ENCODE measurements at places on chromosomes 7 and 10.

DNA sequence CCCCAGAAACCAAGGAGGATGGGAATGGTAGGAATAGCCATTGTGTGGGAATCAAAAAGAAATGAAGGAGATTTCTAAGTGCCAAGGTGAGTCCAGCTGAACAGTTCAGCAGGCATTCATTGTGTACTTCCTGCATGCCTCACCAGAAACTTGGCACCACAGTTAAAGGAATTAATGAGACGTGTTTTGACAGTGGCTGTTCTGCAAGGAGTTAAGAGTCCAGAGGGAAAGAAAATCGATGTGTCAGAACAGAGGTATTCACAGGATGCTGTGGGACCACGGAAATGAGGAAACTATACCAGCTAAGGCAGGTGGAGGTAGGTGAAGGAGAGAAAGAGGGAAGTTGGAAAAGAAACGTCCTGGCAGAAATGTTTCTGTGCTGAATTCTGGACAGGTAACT lies 78.1 kb downstream of the PRKCQ start:
- no peak for DNase-seq

DNA sequence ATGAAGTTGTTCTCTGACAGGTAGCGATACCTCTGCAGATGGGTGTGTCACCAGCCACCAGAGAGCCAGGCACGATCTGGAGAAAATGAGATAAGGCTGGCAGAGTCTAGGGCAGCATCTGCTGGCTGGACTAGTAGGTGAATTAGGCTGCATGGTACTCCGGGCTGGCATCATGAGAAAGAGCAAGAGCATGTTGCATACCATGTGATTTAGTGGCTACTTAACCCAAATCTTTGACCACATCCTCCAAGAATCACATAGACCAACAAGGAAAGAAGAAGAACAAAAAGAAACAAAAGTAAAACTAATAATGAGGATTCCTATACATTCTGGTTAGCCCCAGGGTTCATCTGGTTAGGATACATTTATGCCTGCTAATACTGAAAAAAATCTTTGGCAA lies 23.4 kb upstream of the FAM170B start:
- no peak for DNase-seq

GRCh38 chr10:22958338-22958737 lies 30.5 kb downstream of the ARMC3 start:
- no peak for DNase-seq

DNA sequence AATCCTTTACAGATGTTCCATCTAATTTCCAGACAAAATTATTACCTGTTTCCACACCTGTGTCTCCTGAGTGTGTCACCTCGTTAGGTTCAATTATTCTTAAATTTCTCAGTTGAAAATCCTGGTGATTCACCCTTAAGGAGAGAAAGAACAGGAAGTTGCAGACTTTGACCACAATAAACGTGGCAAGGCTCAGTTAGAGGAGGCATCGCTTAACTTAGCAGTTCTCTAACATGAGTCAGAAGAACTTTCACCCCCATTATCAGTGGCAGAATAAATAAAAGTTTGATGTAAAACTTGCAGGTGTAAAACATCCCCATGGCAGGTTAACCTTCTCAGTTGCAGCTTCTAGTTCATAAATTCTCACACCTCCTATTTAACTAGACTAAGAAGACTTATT lies 8.3 kb downstream of the XPNPEP1 start:
- DNase-seq, result peak; percentile 64

- DNase-seq, result no peak
Observed at GRCh38 chr7:53743697-53744402, 708.4 kb downstream of the POM121L12 start.

DNA sequence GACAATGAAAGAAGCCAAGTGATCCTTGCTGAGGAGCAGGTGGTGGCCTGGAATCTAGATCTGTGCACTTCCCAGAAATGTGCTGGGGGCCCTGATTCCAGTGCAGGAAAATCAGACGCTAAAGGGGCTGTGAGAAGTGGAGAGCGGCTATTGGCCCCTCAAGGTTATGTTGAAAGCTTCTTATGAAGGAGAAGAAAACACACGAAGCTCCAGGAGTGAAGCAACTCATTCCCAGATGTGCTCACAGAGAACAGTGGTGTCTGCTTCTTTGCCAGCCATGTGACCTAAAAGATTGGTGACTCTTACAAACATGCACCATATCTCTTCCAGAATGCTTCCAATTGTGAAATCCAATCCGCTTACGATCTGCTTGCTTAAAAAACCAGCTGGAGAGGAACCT lies 679.3 kb upstream of the IGFBP3 start:
- DNase-seq, result no peak
